Dermis microvascular lymphatic vessel endothelial cell (primary cell): ENCODE measurements at places on chromosomes 13 and 19. TPM values are rescaled to one million over a fixed set of nuclear protein-coding genes. Genes with fewer than 3 reads are reported as not detected.

GRCh38 chr13:28282451-28282850 lies 144.1 kb downstream of the PAN3 start:
- DNase-seq = peak; percentile 8

DNA sequence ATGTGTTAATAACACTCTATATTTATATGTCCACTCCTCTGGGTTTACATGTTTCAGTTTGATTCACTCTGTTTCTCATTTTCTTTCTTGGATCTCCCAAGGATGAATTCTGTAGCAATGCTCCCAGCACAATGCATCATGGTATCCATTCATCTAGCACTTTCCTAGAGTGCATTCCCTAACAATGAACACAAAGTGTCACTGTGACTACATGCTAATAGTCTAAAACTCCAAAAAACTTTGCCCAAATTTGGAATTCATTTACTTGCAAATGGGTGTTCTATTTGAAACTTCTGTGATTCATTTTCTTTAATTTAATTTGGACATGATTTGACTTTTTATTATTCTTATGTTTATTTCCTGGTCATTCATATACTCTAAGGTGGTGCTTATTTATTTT lies 286.3 kb downstream of the POU4F1 start:
- peak; percentile 28 for DNase-seq

DNA sequence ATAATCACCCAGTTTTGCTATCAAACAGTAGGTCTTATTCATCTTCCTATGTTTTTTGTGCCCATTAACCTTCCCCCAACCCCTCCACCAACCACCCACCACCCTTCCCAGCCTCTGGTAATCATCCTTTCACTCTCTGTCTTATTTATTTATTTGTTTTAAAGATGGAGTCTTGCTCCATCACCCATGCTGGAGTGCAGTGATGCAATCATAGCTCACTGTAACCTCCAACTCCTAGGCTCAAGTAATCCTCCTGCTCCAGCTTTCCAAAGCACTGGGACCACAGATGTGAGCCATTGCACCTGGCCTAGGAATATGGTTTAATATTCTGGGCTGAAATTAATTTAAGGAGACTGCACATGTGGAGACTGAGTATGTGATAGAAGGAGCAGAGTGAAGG lies 527.0 kb downstream of the GPC6 start:
- no peak for DNase-seq

- no peak for DNase-seq
These were observed 31.3 kb upstream of the USE1 start for GRCh38 chr19:17183858-17184321.

DNA sequence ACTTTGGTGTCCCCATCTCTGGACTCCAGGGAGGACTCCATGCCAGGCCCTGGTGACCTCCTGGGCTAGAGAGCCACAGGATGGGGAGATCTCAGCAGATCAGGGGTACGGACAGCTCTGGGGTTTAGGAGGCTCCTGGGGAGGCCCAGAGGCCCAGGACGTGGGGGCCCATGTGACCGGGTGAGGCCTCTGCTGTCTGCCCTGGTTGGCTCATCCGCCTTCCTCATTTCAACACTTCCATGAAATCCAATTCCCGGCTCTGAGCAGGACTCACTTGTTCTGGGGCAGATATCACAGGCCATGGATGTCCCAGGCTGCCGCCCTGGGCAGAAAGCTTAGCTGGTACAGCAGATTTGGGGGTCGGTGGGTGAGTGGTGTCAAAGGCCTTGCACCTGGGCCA lies 1.1 kb upstream of the PRAM1 start:
- DNase-seq = no peak

- no peak for DNase-seq
These were observed 78.8 kb upstream of the TMTC4 start for GRCh38 chr13:100753376-100753775.

DNA sequence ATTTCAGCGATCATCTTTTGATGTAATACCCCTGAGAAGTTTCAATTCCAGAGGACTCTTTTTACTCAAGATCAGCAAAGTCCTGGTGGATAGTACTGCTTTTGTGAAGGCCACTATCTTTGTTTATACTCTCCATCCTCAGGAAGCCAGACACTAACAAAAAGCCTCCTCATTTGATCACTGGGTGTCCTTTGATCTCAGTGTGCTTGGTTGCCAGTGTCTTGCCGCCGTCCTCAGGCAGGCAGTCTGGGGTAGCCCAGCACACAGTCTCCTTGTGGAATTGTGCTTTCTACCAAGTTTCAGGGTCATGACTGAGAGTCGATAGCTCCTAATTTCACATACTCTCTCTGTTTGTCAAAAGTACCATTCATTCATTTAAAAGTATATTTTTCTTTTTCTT lies 762.2 kb downstream of the EFNB2 start:
- DNase-seq = no peak

GRCh38 chr19:13920940-13921747 lies 15.1 kb downstream of the CC2D1A start:
- DNase-seq = peak; percentile 47

DNA sequence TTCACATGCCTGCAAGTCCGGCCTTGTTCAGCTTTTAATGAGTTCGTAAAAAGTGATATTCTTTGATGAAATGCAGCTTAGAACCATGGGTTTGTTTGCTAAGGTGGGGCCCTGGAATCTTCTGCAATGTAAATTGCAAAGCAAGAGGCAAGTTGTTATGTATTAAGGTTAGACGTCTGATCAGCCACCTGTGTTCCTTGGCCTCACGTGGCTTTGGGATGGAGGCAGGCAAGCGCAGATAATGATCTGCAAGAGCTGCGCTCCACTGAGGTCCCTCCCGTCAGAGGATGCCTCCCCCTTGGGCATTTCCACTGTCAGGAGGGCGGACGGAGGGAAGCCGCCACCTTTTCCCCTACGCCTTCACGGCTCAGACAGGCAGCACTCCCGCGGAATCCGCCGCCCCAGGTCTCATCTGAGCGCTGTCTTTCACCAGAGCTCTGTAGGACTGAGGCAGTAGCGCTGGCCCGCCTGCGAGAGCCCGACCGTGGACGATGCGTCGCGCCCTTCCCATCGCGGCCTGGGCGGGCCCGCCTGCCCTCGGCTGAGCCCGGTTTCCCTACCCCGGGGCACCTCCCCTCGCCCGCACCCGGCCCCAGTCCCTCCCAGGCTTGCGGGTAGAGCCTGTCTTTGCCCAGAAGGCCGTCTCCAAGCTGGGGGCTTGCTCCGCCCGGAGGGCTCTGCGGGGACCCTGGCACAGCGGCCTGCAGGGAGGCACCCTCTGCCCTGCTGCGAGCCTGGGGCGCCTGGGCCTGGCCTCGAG lies 110.9 kb downstream of the CRYL1 start:
- DNase-seq = no peak

GRCh38 chr13:106533101-106533942 lies 2.1 kb downstream of the EFNB2 start:
- no peak for DNase-seq

- DNase-seq = no peak
These were observed 46.0 kb upstream of the ZNF681 start for GRCh38 chr19:23804676-23805075.

- DNase-seq = no peak
These were observed 26.9 kb upstream of the RCBTB2 start for GRCh38 chr13:48559638-48560320.

DNA sequence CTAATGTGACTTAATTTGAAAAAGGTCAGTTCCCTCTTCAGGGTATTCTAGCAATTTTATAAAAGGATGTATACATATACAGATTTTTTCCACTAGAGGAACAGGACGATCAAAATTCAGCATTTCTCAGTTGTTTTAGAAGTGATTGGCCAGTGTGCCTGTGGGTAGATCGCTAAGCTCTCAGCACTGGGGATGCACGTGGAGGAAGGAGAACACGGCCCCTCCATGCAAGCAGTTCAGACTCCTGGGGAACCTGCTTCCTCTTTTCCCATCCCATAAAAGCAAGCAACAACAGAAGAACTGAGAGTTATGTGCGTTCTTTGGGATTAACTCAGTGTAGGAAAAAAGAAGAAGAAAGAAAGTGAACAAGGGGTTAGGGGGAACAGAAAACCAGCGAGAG lies 328.8 kb downstream of the FOXO1 start:
- DNase-seq = no peak

DNA sequence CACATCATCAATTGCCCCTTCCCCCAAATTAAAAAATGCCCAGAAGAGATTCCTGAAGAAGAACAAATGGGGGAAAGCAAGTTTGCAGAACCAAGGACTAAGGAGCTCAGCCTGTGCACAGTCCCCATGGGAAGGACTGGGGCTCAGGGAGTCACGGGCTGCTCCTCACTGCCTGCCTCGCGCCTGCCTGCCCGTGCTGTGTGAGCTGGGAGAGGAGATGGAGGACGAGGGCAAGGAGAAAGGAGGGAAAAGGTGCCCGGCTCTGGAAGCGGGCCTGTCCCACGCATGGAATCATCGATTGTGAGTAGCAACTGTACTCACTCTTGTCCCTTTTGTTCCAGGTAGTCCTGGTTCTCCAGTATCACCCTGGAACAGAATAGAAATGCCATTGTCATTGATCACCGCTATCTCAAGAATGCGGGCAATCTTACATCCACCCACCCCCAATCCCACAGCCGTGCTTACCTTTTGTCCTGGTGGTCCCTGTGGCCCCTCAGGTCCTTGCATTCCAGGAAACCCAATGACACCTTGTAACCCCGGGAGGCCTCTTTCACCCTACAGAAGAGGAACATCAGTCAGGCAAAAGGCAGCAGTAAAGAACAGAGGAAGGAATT lies 93.4 kb downstream of the COL4A1 start:
- DNase-seq = no peak

DNA sequence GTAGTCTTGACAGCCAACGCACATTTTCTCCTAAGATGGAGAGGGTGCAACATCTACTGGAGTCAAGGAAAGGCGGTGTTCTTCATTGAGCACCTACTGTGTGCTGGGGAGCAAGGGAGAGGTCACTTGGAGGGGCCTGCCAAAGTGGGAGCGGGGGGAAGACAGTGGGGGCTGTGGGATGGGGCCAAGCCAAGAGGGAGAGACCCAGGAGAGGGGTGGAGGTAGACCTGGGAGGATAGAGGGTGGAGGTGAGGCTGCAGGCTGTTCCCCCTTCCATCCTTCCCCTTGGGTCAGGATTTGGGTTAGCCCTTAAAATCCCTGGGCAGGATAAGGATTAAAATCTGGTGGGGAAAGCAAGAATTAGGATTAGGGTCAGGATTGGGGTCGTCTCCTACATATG lies 1.7 kb upstream of the PLPP2 start:
- DNase-seq = no peak

DNA sequence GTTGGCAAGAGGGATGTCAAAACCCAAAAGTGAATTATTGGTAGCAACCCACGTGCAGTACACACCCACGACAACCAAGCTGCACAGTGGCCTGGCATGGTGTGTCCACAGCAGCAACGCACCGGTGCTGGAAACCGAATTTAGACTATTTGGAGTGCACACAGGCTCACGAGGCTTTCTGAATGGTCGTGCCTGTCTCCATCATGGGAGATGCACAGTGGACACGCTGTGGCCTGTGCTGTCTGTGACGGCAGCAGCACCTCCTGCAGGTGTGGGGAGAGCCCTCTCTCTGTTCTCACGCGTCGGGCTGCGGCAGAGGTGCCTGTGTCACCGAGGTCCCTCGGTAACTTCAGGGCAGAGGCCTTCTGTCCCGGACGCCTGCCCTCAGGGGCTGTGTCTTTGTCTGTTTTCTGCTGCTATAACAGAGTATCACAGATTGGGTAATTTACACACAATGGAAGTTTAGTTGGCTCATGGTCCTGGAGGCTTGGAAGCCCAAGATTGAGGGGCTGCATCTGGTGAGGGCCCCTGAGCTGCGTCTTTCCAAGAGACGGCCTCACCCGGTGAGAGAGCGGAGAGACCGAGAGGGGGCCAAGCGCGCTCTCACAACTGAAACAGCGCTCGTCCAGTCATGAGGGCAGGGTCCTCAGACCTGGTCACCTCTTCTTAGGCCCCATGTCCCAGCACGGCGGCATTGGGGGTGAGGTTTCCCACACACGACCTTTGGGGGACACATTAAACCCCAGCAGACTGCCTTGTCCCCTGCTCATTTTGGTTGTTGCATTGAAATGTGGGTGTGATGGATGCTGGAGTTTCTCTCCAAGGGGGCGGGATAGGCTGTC lies 9.1 kb upstream of the MCF2L start:
- no peak for DNase-seq

- DNase-seq = no peak
These were observed 789.8 kb downstream of the SLITRK6 start for GRCh38 chr13:85009447-85009846.

- DNase-seq = no peak
These were observed at the start of gene KLK1 for GRCh38 chr19:50823389-50824042. Gene KLK1, minus strand, starts transcription at chr19:50823787. Its CDS starts 39 bp downstream, at chr19:50823748.

- DNase-seq = no peak
These were observed 62.3 kb downstream of the ZIC5 start for GRCh38 chr13:99909097-99909835.

GRCh38 chr13:37403776-37404527 lies 194.6 kb downstream of the POSTN start:
- DNase-seq = no peak

GRCh38 chr13:100399455-100399854 lies 189.1 kb downstream of the GGACT start:
- no peak for DNase-seq

DNA sequence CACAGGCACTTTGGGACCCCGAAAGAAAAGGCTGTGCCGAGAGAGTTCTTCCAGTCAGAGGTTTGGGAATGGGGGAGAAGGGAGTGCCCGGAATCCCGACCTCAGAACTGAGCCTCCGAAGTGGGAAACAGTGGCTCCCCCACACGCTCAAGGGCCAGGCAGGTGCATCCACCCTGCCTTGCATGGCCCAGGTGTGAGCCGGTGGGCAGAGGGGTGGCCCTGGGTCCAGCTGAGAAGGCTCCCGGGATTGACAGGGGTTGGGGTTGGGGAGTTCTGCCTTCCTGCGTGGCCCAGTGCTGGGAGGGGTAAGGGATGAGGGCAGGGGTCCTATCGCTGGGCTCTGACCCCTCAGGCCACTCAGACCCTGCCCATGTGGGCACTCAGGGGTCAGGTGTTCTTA lies 163.5 kb upstream of the TUBA3C start:
- no peak for DNase-seq

DNA sequence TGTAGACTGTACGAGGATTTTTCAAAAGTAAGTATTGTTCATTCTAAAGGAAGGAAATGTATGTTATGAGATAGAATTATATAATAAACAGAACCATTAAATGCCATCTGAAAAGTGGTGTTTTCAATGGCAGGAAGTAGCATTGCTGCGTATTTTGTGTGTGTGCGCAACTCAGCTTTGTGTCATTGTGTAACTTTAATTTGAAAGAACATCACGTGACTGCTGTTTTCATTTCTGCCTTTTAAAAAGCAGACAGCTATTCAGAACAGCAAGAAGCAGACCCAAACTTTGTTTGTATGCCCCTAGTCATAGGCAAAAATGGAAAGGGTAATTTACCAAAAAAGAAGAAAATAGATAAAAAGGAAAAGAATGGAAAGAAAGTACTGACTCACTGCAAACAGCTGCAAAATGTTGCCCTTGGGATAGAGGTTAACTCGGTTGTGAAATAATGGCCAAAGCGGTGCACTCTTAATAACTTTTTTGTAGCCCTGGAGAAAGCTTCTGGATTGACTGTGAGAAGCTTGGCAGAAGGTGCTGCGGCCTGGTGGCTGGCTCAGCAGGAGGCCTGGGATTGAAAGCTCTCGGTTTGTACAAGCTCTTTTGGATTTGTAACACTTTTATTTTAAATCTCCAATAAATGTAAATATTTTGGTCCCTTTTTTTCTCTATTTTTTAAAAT lies 97.3 kb downstream of the GGACT start:
- DNase-seq = peak; percentile 68

- DNase-seq = no peak
These were observed 14.2 kb upstream of the RASA3 start for GRCh38 chr13:114146629-114147028.

NKPD1 gene
- total RNA-seq = 0.13 TPM in 2 replicates

LRG1 gene
- 0.90 and 2.1 TPM in 2 replicates for total RNA-seq

OR7C1 gene
- total RNA-seq = not detected in 2 replicates

ZNF497 gene
- 0.51 and 0.89 TPM in 2 replicates for total RNA-seq

IZUMO1 gene
- 0.25 and 0.26 TPM in 2 replicates for total RNA-seq

STARD13 gene
- total RNA-seq = 19.3 and 21.9 TPM in 2 replicates

FPR2 gene
- total RNA-seq = not detected in 2 replicates

LRRC8E gene
- 0.77 and 1.1 TPM in 2 replicates for total RNA-seq

ZNF296 gene
- total RNA-seq = 0.13 and 0.25 TPM in 2 replicates
